ENCODE measurements at places on chromosomes 16 and 17. TPM values are rescaled to one million over a fixed set of nuclear protein-coding genes. Genes with fewer than 3 reads are reported as not detected.

MVP gene
- total RNA-seq: 132 TPM

DNA sequence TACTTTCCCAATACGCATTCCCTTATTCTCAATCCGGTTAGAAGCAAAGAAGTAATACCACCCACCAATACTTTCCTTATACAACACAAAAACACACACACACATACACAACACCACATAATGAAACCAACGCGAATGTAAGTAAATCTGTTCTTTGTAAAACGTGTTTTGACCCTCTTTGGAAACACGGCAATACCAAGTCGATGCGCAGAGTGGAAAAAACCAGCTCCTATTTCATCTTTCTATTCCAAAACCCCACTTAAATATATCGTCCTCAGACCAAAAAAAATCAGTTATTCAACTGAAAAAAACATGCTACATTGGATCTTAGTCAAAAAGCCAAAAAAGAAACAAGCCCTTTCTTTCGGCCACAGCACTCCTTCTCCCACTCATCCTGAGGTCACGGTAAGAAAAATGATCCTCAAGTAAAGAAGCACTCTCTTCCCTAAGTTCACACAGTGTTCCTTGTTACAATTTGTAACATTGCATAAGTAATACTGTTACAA lies 31.0 kb upstream of the ARL4D start:
- peaks cover 4% of the 10 kb centered on the region for H3K4me1 ChIP-seq
- H3K27ac ChIP-seq: peak overlapping the region; percentile 100
- H3K4me3 ChIP-seq: peak overlapping the region; percentile 54

GRCh38 chr17:74317071-74317470 lies 9.0 kb upstream of the KIF19 start:
- H3K4me3 ChIP-seq: no peak overlapping the region
- DNase-seq: no peak
- no peaks in the 10 kb centered on the region for H3K27me3 ChIP-seq
- H3K4me1 ChIP-seq: no peaks in the 10 kb centered on the region

GRCh38 chr17:82599674-82600661 lies 48.3 kb downstream of the WDR45B start:
- H3K27me3 ChIP-seq: no peaks in the 10 kb centered on the region
- no peak overlapping the region for H3K4me3 ChIP-seq
- H3K36me3 ChIP-seq: peaks cover 4% of the 10 kb centered on the region
- no peaks in the 10 kb centered on the region for H3K4me1 ChIP-seq

DNA sequence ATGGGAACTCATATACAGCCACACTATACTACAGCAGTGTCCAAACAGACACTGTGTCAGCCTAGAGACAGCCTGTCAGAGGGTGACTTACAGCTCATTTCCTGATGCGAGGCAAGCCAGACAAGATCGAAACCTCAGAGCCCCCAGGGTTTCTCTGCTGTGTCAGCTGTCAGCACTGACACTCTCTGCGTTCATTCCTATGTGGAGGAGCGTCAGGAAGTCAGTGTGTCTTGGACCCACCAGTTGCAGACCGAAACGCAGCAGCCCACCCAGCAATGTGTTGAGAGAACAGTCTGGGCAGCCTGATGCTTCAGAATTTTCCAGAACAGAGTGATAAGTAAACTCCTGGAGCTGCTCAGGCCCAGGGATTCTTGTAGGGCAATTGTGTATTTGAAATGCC lies 20.6 kb upstream of the MAPT start:
- no peaks in the 10 kb centered on the region for H3K36me3 ChIP-seq
- no peak overlapping the region for H3K27ac ChIP-seq
- H3K27me3 ChIP-seq: no peaks in the 10 kb centered on the region

CIBAR2 gene
- total RNA-seq: not detected

GRCh38 chr16:77820340-77820739 lies 32.0 kb downstream of the VAT1L start:
- H3K27me3 ChIP-seq: no peaks in the 10 kb centered on the region
- no peak overlapping the region for H3K27ac ChIP-seq
- DNase-seq: no peak
- no peaks in the 10 kb centered on the region for H3K4me1 ChIP-seq

- no peak for DNase-seq
- H3K27me3 ChIP-seq: no peaks in the 10 kb centered on the region
- no peaks in the 10 kb centered on the region for H3K4me1 ChIP-seq
- no peaks in the 10 kb centered on the region for H3K36me3 ChIP-seq
- peak overlapping the region; percentile 52 for H3K27ac ChIP-seq
- H3K4me3 ChIP-seq: peak overlapping the region; percentile 3
These were observed 28.5 kb downstream of the MAF start for GRCh38 chr16:79571903-79572535.

All from breast epithelium (tissue), 4 donors.